ENCODE measurements at places on chromosomes 7 and 10.

- DNase-seq = no peak
Measured at GRCh38 chr7:23864973-23865372, 155.0 kb downstream of the STK31 start.

DNA sequence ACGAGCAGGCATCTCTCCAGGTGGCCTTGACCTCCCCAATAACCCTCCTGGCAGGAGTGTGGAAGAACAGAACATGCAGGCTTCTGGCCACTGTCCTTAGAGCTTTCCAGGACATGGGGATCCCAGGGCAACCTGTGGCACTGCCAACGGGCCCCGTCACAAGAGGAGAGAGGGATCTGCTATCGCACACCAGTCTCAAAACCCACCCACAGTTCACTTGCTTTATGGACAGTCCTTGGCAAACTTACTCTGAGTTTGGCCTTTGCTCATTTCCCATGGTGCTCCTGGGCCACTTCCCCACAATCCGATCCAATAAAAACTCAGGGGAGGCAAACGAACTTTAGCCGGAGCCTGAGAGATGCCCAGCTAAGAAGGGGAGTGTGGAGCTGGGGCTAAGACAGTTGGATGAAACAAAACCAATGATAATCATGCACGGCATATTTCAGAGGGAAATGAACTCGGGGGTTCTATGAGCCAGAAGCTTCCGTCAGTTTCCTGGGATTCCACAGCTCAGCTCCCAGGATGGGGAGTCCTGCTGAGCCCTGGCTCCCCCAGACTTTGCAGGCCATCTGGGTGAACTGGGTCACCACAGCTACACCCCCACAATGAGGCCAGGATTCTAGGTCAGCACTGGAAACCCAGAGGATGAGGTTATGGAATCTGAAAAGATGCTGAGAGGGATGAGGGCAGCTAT, 158.4 kb downstream of the NEURL1 start:
- no peak for DNase-seq

GRCh38 chr10:59880971-59881510, 25.3 kb downstream of the CCDC6 start:
- DNase-seq = peak; percentile 77

DNA sequence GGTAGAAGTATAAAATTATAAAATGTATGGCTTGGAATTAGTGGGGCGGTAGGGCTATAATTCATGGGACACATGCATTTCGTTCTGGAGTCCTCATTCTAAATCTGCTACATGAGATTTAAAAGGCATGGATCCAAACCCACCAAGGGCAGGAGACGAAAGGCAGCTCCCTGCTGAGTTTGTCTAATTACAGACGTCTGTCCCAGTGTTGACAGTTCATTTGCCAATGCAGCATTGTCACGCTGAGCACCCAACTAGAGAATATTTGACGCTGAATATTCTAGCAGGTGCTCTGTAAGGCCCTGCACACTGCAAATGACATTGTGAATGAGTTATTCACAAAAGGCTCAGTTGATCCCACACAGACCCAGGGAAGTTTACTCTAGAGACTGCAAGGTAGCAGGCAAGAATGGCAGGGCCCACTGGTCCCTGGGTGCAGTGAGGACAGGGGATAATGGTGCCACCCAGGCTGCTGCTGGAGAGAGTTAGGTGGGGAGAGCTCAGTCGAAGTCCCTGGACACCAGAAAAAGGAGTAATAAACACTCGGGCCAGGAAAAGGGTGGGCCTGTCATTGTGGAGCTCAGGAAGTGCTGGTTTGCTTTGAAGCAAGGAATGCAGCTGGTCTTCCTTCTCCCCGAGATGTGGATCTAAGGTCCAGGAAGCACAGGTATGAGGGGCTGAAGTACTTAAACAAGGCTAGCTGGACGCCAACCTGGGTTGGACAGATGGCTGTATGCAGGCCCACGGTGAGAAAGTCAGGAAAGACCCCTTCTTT, 75.0 kb upstream of the JCAD start:
- no peak for DNase-seq

- DNase-seq = no peak
Measured at GRCh38 chr7:159091480-159092475, 52.9 kb downstream of the VIPR2 start.

DNA sequence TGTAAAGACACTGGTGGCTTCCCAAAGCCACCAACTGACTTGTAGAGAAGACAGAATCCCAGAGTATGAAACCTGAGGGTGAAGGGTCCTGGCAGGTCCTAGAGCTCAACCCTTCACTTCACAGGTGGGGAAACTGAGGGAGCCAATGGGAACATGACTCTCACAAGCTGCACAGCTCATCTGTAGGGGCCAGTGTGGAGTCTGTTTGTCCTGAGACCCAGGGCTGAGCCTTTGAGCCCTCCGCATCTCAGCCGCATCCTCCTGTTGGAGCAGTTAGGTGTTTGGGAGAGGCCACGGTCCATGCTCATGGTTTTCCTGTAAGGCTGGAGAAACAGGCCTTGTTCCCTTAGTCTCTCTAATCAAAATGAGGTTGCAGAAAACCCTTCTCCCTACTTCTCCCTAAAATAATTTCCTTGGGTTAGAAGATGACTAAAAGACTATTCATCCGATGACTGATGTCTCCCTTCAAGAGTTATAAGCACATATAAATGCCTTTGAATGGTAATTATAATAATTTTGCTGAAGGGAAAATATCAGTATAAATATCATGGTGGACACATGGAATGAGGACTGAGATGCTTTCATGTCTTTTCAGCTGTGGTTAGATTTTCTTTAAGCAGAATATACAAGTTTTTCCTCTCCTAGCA, 10.3 kb downstream of the HTRA1 start:
- no peak for DNase-seq

DNA sequence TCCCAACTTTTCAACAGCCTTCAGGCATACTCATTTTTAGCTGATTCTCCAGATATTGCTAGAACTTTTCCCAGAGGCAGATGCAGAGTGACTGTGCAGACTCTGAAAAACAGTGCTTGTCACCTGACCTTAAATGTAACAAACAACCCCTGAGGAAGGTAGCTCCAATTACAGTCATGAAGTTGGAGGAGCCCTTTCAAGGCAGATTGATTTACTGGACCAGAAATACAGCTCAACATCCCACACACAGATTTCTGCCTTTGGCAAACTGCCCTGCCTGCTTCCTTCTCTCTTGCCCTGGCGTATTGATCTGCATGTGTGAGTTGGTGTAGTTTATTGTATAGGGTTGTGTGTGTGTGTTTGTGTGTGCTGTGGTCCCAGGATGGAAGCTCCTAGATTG, 38.5 kb downstream of the PYROXD2 start:
- no peak for DNase-seq

DNA sequence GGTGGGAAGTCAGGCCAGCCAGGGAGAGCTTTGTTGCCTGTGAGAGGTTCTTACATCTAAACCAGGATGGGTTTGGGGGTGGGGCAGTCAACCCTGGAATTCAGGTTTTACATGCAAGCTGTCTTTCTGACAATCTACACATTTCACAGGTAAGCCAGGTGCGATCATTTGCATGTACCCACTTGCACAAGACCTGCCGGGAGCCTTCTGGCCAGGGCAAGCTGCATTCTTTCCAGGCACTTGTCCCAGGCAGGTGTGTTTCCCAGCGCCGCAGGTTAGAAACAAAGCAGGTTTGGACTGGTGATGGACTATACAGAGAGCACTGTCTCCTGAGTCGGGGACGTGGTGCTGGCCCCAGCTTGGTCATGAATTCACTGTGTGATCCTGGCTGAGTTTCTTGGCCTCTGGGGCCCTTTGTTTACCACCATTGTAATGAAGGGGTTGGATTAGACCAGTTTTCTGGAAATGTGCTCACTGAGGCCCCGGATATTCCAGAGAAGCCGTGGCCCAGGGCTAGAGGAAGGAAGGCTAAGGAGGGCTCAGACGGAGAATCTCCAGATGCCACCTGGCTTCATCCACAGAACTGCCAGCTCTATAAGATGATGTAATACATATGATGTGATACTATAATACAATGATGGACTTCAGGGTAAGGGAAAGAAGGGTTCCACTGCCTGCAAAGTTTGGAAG, 205.2 kb upstream of the SVIL start:
- no peak for DNase-seq

DNA sequence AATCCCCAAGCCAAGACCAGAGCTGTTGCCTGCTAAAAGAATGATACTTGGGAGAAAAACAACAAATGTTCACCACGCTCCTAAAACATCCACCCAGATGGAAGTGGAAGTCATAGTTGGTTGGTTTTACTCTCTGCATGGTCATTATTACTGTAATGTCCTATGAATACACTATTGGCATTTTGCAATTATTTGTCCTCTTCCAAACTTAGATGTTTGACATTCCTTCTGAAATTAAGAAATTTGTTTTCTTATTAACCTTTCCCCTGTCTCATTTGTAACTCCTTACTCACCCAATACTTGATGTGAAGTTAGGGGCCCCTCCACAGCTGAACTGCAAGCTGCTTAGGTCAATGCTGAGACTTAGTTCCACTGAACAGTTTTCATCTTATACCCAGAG, 383.3 kb downstream of the INHBA start:
- DNase-seq = no peak

- DNase-seq = no peak
Measured at GRCh38 chr7:108227366-108227765, 97.2 kb upstream of the LAMB4 start.

DNA sequence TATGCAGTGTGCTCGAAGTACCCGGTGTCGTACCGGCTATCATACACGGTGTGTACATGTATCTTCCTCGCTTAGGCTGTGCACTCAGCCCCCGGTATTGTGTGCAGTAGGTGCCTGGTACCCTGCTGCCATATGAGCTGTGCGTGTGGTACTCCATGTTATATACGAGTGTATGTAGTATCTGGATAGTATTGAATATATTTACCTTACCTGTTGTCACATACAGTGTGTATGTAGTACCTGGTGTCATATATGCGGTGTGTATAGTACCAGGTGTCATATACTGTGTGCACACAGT, 1.2 kb downstream of the ZMYND11 start:
- DNase-seq = no peak

GRCh38 chr10:821322-821721, 110.2 kb downstream of the LARP4B start:
- DNase-seq = no peak

- DNase-seq = no peak
Measured at GRCh38 chr7:30331338-30331737, 46.9 kb downstream of the ZNRF2 start.

GRCh38 chr7:87498893-87499292, 23.4 kb upstream of the ABCB4 start:
- DNase-seq = no peak

GRCh38 chr7:35032166-35032565, 5.1 kb downstream of the DPY19L1 start:
- DNase-seq = no peak

GRCh38 chr10:16195894-16196293, 240.9 kb upstream of the PTER start:
- DNase-seq = no peak

DNA sequence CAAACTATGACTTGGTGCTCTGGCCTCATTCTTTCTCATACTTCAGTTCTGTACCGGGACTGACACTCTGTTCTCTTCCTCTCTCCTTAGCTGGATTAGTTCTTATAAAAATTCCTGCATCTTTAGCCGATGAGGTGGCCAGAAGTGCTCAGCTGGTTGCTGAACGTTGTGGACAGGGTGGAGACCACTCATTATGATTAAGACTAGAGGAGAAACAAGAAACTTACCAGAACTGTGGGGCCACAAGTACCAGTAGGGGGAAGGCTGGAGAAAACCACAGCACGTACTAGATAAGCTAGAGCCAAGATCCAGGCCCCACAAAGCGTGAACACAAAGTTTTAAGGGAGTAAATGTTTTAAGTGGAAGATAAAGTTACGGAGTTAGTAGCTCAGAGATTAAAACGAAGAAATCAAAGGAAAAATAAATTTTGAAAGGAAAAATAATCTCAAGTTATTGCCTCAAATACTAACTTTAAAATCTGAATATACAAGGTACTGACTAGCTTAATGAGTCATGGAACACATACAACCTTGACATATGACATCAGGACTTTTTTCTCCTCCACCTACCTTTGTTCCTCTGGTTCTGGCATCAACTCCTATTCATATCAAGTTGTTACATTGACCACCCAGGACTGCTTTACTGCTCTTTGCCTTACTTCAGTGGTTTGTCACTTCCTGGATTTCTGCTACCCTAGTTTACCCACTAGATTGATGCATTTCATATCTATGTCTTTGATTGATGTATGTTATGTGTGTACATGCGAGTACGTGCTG, 469.0 kb downstream of the TFEC start:
- no peak for DNase-seq

DNA sequence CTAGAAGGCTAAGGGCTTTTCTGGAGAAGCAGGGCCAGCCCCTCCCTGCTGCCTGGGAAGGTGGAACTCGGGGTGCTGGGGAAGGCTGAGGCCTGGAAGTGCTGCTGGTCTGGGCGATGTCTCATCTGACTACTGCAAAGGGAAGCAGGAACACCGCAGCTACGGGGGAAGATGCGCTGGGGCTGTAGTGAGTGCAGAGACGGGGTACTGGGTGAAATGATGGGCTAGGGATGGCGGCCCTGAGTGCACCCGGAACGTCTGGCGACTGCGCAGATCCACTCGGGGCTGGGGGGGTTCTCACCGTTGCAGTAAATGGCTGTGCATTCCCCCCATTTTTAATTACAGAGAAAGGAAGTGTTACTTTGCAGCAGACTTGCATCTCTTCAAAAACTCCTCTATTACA, 195.4 kb upstream of the ADARB2 start:
- no peak for DNase-seq

- no peak for DNase-seq
Measured at GRCh38 chr10:120749856-120750566, 101.2 kb upstream of the WDR11 start.

DNA sequence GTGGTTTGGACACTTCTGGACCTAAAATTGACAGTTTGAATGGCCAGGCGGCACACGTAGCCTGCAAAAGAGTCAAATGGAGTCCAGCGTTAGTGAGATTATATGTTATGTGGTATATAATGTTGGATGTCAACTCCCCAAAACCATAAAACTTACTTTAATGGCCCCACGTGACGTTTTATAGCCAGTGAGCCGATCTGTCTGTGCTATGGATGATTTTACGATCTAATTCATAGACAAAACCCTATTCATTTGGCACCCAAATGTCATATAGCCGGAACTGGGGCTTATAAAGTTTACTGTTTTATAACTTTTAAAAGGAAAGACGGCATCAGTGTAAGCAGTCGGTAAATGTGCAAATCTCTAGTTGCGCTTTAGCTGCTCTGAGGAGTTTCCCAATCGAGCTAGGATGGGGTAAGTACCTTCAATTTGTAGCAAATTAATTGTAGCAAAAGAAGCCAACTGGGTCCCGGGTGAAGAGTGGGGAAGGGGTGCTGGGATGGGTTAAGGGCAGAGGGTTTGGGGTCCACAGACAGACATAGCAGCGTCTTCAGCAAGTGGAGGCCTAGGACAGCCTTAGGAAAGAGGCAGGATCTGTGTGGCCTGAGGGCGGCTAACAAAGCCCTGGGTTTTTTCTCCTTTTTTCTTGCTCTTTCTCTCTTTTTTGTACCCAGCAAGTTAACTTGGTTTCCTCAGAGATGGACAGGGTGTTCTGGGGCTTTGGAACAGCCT, 3.2 kb downstream of the HOXA5 start:
- no peak for DNase-seq

DNA sequence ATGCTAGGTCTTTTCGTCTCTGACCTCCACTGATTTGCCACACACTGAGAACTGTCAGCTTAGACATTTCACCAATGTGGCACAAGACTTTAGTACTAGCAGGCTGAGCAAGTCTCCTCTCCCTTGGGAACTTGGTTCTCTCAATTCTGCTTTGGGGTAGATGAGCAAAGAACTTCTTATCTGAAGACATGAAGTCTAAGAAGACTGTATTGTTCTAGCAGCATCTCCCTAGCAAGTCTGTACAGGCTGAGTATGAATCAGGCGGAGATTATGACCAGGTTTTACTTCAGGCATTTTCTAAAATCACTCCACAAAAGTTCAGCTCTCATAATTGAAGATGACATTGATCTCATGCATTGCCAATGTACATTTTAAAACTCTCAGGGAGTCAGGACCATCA, 23.8 kb upstream of the STN1 start:
- no peak for DNase-seq

All from stimulated activated CD4-positive, alpha-beta T cell treated with anti-CD3 and anti-CD28 coated beads, Interleukin-15, amount 100 ng/mL, for 48 hours (primary cell).